ENCODE measurements at places on chromosomes 6 and 20.
A peak's percentile ranks its signal among the peaks of the same experiment; 100 is the strongest.

- DNase-seq: no peak
Observed at GRCh38 chr20:35006009-35006408, 50.3 kb downstream of the MYH7B start.

- DNase-seq: no peak
Observed at GRCh38 chr6:115971785-115972184, 88.9 kb downstream of the FRK start.

- DNase-seq: no peak
Observed at GRCh38 chr6:118752803-118753202, 101.4 kb upstream of the CEP85L start.

DNA sequence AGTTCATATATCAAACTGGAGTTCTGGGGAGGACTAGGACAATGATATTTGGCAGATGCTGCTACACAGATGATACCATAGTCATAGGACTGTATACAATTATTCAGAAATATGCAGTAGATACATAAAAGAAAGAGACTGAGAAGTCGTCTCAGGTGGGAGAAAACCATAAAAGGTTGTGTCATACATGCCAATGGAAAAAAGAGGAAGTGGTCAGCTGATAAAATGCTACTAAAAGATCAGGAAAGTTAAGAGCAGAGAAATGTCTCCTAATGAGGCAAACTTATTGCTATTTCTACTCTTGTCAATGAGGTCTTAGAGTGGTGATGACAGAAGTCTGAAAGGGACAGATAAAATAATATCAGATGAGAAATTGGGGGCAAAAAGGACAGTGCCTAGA, 407.6 kb downstream of the COL12A1 start:
- DNase-seq: no peak

DNA sequence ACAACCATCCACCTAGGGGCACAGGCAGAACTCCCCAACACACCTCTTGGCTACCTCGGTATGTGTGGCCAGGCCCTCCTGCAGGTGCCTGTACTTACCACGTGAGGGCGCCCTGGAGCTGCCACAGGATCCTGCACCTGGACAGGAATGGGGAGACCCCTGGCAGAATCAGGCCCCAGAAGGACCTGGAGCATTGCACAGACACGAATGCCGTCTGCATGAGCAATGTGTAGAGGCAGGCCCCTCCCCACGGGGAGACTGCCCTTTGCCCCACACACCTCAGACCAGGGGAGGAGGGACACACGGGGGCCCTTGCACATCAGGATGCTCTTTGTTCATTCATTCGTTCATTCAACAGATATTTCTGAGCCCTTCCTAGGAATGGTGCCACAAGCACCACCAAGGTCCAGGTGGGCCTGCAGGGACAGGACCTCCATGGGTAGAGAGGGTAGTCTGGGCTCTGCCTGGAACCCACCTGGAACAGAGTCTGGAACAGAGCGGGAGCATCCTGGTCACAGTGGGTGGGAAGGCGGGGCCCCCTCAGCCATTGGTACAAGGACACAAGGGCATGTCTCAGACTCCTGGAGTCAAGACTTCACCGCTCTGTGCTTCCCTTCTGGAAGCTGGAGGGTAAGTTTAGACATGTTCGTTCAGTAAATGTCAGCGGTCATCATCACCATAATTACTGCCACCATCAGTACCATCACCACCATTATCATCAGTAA, 32.3 kb downstream of the YTHDF1 start:
- peak; percentile 48 for DNase-seq

DNA sequence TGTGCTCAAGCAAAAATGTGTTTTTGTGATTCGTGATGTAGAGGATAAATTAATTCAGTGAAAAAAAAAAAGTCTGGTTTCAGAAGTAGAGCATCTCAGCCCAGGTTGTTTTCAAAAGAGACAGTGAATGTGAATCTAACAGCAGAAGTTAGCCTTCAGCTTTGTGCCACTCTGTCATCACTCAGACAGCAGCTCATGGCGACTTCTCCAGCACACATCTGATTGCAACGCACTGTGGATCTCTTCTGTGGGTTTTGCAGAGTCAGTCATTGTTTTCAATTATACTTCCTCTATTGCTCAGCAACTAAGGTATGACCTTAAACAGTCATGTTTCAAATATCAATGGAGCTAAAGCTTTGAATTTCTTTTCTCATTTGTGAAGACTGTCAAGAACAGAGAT, 335.5 kb upstream of the POU3F2 start:
- no peak for DNase-seq

DNA sequence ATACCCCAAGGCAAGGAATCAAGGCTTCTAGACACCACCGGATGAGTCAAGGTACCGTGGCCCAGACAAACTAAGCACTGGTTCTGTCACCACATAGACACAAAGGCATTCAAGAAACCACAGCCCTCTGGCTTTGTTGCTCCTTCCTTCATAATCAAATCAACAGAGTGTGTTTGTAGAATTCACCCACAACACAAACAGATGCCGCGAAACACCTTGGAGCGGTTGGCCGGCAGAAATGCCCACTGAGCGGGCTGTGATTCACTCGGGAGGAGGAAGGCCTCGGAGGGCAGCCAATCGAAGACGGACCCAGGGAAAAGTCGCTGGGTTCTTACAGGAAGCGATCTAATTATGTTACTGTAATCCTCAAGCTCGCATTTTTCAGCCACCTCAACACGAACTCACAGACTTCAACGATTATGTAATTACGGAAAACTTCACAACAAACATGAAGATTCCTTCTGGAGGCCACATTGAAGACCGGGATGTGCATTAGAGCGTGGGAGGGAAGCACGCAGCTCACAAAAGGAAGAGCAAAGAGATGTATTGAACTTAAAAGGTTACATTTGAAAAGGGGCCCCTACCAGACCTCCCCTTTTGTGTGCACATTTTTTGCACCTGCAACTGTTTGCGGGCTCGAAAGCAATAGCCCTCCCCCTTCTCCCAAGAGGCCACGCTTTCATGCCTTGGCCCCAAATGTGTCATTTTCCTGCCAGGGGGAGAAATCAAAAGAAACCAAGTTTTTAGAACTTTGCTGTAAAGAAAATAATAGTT, 184.7 kb upstream of the PREP start:
- no peak for DNase-seq

- DNase-seq: no peak
Observed at GRCh38 chr6:27156874-27157458, 90.5 kb upstream of the PRSS16 start.

Measured in NCI-H2081 (cell line).